ENCODE measurements at places on chromosomes 13 and 19.

- no peak for DNase-seq
Observed at GRCh38 chr13:81395368-81395767, 1054.4 kb upstream of the SPRY2 start.

DNA sequence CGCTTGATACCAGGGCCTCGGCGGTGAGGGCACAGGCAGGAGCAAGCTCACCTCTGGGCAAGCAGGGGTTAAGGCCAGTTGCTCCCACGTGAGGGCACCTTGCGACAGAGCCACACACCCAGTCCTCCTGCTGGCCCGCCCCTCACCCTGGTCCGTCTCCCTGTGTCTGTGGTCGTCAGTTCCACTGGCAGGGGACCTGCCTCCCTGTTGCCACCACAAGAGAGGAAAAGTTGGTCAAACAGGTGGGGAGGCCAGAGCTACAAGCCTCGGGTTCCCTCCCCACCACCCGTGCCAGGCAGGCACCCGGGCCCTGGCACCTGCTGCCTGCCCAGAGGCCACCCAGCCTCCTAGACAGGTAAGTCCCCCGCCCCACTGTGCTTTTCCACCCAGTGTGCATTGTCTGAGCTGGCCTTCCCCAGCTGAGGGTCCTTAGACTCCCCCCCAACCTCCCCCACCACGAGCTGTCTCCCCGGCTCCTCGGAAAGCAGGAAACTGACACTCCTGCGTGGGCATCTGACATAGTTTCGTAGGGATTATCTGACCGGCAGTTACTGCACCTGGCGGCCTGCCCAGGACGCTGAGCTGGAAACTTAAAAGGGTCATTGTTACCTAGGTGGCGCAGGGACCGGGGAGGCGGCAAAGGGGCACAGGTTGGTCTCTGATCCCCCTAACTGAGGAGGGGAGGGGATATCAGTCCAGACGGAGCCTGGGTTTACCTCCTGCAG is at the start of gene TJP3:
TSS of gene TJP3 (plus strand) at position 178 of the 725 bp plus-strand sequence. CDS start 20,049 bp downstream, outside the sequence.
- DNase-seq: no peak

- DNase-seq: peak; percentile 27
Observed at GRCh38 chr13:33722216-33722915, 95.6 kb upstream of the RFC3 start.

GRCh38 chr19:31099515-31100205 is 249.6 kb downstream of the TSHZ3 start:
- no peak for DNase-seq

- no peak for DNase-seq
Observed at GRCh38 chr13:104784891-104785290, 1718.7 kb upstream of the SLC10A2 start.
